NCI-H1092 (cell line): ENCODE measurements at places on chromosomes 4 and X.

GRCh38 chrX:139739138-139739537 is 31.2 kb upstream of the MCF2 start:
- DNase-seq = no peak

- DNase-seq = no peak
Observed at GRCh38 chr4:1792832-1793495, at the start of gene FGFR3. Gene FGFR3 (plus strand): TSS chr4:1793293. CDS start chr4:1793935, 642 bp downstream.

DNA sequence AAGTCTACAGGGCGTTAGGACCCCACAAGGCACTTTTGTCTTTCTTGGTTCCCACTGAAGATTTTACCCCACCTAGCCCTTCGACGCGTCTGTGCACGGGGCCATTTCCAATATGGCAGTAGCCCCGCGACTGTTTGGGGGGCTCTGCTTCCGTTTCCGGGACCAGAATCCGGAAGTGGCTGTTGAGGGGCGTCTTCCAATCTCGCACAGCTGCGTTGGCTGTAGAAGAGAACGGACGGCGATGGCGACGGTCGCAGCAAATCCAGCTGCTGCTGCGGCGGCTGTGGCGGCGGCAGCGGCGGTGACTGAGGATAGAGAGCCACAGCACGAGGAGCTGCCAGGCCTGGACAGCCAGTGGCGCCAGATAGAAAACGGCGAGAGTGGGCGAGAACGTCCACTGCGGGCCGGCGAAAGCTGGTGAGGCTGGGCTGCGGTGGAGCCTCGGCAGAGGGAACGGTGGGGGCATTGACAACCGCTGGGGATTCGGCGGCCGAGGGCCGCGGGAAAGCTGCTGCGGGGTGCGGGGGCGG is at the start of gene USP11:
Gene USP11 (plus strand): TSS at position 207 of the 530 bp plus-strand sequence. CDS start 35 bp downstream, at position 242.
- DNase-seq = peak; percentile 69

DNA sequence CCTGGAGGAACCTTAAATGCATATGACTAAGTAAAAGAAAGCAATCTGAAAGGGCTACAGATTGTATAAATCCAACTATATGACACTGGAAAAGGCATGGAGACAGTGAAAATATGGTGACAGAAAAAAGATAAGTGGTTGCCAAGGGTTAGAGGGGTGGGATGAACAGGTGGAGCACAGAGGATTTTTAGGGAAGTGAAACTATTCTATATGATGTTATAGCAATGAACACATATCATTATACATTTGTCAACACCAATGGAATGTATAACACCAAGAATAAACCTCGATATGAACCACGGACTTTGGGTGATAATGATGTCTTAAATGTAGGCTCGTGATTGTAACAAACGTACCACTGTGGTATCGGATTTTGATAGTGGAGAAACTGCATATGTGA is 40.7 kb downstream of the NPY5R start:
- DNase-seq = no peak

DNA sequence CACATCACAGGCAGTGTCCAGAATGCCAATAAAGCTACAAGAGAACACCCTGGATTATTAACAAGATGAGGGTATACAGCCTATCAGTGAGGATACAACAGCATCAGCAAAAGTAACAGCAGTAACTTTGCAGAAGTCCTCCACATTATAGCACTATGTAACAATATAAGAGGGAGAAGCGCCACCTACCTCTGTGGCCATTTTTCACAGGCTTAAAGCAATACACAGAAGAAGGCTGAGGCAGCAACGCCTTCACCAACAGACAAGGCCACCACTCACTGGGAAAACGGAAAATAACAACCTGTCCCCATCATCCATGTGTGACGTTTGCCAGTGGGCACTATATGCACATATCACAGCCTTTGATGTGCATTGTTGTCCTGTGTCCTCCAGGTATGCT is 12.5 kb downstream of the RTL8B start:
- no peak for DNase-seq

DNA sequence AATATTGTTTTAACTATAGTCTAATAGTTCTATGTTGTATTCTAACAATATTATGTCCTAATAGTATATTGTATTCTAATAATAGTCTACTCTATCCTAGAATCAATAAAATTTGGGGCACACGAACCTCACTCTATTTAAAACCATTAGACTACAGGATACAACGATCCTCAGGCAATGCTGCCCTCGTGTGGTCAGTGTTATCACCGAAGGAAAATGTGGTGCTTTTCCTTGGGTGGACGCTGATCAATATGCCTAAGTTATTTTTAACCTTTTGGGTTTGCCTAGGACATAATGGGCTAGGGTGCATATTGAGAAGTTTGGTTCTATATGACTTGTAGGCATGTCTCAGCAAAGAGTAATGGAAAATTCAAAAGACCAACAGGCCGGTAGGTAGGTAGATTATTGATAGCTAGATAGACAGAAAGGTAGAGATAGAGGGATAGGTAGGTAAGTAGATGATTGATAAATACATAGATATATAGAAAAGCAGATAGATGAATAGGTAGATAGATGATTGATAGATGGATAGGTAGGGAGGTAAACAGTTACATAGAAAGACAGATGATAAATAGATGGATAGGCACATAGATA is 75.1 kb downstream of the PRKX start:
- DNase-seq = peak; percentile 16

DNA sequence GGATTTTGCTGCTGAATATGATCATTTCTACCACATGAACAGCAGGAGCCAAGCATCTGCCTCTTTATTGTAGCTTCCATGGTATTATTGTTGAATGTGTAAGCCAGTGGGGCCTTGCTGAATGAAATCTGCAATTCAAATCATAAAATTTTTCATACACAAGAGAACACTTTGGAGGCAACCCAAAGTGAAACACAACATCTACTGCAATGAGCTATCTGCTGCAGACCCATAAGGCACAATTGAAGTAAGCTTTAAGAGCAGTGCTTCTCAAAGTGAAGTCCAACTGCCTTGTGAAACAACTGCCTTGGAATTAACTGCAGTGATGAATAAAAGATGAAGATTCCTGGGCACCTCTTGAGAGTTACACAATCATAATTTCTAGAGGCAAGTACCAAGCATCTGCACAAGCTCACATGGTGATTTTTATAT is 626.3 kb upstream of the INTU start:
- DNase-seq = no peak

GRCh38 chr4:151908201-151908600 is 147.4 kb upstream of the GATB start:
- DNase-seq = no peak

- no peak for DNase-seq
Observed at GRCh38 chr4:72768364-72768763, 199.3 kb upstream of the ADAMTS3 start.

GRCh38 chrX:79110731-79111130 is 33.8 kb upstream of the GPR174 start:
- no peak for DNase-seq

DNA sequence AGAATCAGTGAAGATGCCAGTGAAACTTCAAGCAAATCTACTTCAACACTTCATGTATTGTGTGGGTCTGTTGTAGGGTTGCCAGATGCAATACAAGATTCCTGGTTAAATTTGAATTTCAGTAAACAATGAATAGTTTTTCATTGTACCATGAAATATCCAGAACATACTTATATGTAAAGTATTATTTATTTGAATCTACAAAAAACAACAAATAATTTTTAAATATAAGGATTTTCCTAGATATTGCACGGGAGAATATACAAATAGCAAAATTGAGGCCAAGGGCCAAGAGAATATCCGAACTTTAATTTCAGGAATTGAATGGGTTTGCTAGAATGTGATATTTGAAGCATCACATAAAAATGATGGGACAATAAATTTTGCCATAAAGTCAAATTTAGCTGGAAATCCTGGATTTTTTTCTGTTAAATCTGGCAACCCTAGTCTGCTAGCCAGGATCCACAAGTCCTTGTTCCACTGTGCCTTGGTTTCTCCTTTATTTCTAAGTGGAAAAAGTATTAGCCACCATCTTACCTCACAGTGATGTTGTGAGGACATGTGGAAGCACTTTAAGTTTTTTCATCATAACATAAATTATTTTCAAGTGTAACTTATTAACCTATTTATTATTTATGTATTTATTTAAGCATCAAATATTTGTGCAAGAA is 2.3 kb downstream of the CXCL8 start:
- no peak for DNase-seq

DNA sequence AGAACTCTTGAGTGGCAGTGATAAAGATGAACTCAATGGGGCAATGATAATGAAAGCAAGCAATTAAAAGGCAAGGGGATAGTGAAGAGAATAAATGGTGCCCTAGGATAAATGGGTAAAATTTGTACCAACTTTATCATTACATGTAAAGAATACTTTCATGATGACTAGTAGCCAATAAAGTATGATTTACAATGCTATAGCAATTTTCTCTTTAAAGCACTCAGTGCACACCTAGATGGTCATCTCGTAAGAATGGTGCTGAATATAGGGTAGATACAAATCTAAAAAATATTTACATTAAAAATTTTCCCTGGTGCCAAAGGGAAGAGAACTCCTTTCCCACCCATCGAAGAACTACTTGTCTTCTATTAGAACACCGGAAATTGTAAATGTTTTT is 651.4 kb downstream of the STPG2 start:
- DNase-seq = no peak

DNA sequence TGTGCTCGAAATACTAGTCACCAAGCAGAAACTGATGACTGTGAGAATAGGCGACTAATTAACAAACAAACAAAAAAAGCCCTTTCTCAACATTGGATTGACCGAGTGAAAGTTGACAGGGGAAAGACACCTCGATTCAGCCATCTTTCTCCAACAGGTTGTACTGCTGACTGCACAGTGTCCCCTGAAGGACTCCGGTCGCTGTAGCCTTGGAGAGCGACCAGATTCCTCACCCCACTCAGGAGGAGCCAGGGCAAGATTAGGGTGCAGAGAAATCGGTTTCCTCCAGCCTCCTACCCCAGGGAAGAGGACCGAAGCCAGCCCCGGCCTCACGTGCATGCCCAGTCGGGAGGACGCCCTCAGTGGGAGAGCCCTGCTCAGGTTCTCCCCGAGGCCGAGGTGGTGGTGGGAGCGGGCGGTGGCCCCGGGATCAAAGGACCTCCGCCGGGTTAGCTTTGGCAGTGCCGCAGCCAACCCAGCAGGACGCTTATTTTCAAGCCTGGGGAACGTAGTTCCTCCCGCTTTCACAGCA is 1.1 kb upstream of the RAP1GDS1 start:
- peak; percentile 39 for DNase-seq

- DNase-seq = no peak
Observed at GRCh38 chr4:10384974-10385373, 72.3 kb downstream of the ZNF518B start.

DNA sequence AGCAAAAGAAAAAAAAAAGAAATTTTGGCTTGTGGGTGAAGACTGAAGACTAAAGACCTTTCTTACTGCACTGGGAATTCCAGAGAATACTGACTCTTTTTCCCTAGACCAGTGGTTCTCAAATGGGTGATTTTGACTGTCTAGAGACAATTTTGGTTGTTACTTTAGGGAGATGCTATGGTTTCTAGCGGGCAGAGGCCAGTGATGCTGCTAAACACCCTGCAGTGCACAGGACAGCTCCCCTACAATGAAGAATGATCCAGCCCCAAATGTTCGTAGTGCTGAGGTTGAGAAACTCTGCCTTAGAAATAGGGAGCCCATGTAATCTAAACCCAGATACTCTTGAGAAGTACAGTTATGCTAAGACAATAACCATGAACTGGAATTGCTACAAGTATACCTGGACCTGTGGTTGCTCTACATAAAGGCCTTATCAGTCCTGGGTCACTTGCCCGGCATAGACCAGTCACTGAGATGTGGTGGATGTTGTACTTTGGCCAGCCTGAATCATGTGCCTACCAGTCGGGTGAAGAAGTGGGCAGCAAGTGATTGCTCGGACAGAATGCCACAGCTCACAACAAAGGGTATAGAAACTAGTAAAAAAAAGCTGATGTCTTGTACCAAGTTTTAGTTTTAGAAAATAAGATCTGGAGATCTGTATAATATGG is 16.0 kb downstream of the ARHGAP10 start:
- DNase-seq = no peak

DNA sequence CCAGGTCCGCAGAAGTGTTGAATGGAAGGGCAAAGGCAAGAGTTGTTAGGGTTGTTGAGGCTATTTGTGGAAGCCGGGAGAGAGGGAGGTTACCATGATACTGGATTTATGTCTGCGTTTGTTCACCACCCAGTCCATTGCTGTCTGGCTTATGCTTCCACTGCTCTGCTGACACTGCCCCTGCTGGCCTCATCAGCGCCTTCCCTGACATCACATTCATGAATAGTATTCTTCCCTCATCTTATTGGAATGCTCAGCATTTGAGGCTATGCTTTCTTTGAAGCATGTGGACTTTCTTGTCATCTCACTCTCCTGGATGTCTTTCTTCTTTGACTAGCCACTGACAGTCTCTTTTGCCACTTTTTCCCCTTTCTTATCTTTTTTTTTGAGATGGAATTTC is 10.3 kb downstream of the GNL3L start:
- no peak for DNase-seq

DNA sequence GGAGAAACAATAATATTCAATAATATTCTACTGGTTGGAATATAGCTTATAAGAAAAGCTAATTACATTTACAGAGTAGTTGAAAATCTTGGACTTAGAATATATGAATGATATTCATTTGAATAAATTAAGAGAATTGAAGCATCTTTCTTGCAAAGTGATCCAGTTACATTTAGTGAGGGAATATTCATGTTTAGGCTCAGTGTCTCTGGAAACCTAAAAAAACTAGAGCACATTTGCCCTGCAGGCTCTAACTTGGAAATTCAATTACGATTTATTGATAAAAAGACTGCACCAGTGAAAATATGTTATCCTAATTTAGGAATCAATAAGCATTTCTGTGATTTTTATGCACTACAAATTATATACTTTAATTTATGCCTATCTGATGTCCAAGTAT is 58.3 kb upstream of the RAP1GDS1 start:
- no peak for DNase-seq

GRCh38 chr4:104881136-104881886 is 265.4 kb upstream of the TET2 start:
- DNase-seq = no peak

DNA sequence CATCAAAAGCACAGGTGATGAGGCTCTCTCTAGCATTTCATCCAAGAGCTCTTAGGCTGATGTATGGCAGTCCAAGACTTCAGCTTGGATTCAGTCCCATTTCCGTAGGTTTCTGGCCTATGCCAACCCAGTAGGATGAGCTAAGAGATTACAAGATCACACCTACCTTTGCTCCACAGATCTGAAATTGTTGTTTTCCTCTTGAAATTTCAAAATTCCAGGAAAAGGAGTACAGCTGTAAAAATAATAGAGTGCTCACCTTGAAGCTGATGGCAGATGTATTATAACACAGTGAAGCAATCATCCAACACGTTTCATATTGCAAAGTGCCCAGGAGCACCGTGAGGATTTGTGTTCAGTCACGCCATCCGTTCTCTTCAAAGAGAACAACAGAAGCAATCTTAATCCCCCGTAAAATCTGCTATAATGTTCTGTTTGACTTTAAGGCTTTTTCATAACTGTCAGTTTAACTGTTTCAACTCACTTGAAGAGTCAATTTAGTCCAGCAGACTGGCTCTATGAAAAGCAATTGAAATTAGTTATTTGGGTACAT is 137.5 kb downstream of the CPE start:
- DNase-seq = no peak
